ENCODE measurements at places on chromosomes 6 and 20.

GRCh38 chr6:20853828-20854227, 319.6 kb downstream of the CDKAL1 start:
- DNase-seq: no peak

DNA sequence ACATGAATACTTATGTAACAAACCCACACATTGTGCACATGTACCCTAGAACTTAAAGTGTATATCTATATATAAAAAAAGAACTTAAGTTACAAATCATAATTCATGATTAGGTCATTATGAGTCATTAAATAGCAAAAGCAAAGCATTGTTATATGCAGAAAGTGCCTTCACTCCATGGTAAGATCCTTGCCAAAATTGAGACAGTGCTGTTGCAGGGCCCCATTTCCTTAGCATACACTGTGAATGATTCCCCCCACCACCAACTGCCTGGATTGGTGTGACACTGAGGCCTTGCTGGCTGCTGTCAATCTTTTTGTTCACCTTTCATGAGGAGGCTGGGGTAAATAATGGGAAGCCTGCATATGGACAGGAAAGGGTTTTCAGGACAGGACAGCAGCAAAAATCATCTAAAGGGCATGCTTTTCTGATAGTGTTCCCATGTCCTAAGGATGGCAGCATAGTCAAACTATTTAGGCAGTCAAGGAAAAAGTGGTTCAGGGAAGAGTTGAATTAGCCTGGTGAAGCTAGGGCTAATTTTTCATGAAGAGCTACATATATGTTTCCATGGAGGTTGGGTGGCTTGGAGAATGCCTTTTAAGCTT, 188.2 kb upstream of the ASCC3 start:
- no peak for DNase-seq

GRCh38 chr6:44925100-44925739, 402.9 kb upstream of the RUNX2 start:
- DNase-seq: no peak

GRCh38 chr20:35791821-35792220, 20.0 kb downstream of the PHF20 start:
- DNase-seq: no peak

GRCh38 chr6:133309579-133309978, 68.4 kb downstream of the EYA4 start:
- no peak for DNase-seq

- no peak for DNase-seq
Observed at GRCh38 chr6:34922177-34922663, 33.2 kb downstream of the ANKS1A start.

GRCh38 chr20:32516583-32517517, 68.3 kb downstream of the NOL4L start:
- no peak for DNase-seq

DNA sequence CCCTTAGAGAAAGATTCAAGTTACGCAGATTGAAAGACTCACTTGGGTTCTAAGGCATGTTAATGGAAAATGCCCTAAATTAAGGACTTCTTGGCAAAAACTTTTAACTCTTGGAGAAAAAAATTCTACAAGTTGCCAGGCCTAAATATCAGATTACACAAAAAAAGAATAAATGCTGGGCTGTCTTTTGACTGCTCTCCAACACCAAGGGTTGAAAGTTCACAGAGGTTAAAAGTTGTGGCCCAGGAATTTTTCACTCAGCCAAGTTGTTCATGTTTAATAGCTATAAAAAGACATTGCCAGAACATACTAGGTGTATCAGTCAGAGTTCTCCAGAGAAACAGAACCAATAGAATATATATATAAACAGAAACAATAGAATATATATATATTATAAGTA, 268.4 kb upstream of the PRND start:
- no peak for DNase-seq

GRCh38 chr6:116118608-116119007, 7.3 kb downstream of the COL10A1 start:
- no peak for DNase-seq

GRCh38 chr20:9989066-9989724, 45.6 kb upstream of the ANKEF1 start:
- no peak for DNase-seq

GRCh38 chr20:276620-277495, 13.7 kb downstream of the C20orf96 start:
- no peak for DNase-seq

- DNase-seq: no peak
Observed at GRCh38 chr20:48528346-48528745, 299.5 kb downstream of the PREX1 start.

DNA sequence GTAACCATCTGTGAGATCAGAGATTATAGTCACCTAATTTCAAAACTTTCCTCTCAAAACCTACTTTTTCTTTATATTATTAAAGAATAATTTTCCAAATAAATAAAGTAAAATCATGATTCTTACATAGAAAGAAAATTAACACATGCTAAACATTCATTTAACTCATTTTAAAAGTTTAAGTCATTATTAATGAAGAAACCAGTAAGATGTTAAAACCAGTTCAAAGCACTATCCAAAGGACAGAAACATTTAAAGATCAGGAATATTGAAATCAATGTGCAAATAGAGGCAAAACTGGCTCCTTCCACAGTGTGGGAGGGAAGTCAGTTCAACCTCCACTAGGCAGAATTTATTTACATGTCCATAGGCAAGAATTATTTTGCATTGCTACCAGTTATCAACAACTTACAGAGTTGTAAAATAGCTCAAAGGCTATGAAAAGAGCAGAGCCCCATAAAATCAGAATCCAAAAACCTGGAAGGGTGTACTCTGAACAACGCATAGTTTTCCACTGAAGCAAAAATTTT, 146.9 kb downstream of the KHDC1L start:
- no peak for DNase-seq

GRCh38 chr6:79538106-79538971, 1.1 kb upstream of the LCA5 start:
- no peak for DNase-seq

DNA sequence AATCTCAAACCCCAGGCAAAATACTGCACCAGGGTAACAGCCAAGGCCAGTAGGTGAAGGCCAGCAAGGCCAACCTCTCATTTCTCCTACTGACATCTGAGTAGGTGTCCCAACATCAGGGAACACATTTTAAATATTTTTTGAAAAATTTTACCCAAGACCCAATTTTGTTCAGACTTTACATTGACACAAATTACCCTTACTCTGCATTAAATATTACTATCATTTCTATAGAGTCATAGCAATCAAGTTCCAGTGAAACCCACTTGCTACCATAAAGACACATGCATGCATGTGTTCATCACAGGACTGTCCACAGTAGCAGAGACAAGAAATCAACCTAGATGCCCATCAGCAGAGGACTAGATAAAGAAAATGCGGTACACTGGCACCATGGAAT, 99.9 kb downstream of the NRN1 start:
- DNase-seq: no peak

GRCh38 chr6:13851330-13851729, 37.0 kb upstream of the MCUR1 start:
- no peak for DNase-seq

DNA sequence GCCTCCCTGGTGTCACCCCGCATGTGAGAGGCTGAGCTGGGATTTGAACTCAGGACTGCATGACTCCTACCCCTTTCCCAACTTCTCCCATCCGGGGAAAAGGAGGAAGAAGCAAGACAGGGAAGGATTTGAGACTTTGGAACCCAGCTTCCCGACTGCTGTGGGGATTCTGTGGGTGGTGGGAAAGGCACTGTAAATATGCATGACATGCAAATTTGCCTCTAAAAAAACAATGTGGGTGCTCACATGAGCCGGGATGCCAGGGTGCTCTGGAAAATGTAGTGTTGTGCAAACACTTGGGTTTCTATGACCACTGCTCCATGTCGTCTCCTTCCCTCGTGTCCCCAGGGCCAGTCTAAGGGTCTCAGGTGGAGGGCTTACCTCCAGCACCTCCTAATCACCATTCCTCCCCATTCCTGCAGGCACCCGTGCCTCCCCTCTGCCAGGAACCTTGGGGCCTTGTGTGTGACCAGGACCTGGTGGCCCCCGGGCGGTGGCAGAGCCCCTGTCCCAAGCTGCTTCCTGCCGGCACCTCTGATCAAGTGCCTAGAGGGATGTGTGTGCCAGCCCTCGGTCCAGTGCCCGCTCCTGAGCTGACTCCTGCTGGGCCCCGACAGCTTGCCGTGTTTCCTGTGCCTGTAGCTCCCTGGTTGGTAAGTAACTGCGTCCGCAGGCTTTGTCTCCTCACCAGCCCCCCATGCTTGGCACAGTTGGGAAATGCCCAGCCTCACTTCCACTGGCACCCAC, 60.7 kb downstream of the DLGAP4 start:
- DNase-seq: no peak

GRCh38 chr6:157558049-157558448, 177.1 kb downstream of the ZDHHC14 start:
- DNase-seq: no peak

DNA sequence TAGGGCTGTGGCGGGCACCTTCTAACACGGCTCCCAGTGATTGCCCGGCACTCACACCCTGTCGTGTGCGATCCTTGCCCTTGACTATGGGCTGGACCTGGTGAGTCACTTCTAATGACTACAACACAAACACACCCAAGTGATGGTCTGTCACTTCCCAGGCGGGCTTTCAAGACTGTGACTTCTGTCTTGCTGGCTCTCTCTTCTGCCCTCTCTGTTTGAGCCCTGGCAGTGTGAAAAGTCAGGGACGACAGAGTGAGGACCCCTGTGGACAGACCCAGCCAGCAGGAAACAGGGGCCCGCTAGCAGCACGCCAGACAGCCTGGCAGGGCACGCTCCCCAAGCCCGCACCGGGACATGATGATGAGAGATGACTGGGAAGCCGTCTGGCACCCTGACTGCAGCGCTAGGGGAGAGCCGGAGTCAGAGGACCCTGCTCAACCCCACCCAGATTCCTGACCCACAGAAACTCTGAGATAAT, 43.0 kb downstream of the KIF16B start:
- DNase-seq: no peak

GRCh38 chr20:14916360-14916920, 579.0 kb upstream of the FLRT3 start:
- DNase-seq: no peak

DNA sequence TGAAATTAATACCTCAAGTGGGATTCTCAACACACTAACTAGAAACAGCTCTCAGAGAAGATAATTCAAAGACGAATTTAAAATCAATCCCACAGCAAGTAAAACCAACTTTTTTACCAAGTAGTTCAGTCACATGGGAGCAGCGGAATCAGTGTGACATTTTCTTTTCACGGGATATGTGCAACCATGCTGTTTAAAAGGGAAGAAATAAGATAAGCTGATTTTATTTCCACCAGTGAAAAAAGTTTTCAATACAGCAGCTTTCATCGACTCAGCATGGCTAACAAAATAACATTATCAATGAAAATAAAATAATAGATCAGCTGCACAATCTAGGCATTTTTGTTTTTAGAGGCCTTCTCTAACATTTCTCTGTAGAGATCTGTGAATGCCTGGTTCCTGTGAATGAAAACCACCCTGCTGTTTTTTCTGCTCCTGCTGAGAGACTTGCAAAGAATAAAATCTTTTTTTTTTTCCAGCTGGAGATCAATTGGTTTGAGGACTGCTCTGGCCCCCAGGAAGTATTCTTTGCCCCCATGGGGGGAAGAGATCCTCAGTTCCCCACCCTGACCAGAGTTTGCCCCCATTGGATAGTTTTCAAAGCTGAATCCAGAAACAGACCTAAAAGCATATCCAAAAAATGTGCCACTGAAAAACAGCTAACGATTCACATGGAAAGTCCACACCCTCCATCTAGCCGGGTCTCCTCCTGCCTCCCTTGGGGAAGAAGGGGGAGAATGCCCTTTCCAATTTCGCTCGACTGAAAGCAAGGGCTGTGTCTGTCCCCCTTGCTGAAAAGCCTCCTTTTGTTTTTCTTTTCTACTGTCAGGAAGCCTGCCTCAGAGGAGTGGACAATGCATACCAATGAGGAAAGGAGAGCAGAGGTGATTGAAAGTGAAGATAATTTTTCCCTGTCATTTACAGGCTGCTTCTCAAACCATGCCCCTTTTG, 317.6 kb downstream of the PRKN start:
- DNase-seq: no peak

DNA sequence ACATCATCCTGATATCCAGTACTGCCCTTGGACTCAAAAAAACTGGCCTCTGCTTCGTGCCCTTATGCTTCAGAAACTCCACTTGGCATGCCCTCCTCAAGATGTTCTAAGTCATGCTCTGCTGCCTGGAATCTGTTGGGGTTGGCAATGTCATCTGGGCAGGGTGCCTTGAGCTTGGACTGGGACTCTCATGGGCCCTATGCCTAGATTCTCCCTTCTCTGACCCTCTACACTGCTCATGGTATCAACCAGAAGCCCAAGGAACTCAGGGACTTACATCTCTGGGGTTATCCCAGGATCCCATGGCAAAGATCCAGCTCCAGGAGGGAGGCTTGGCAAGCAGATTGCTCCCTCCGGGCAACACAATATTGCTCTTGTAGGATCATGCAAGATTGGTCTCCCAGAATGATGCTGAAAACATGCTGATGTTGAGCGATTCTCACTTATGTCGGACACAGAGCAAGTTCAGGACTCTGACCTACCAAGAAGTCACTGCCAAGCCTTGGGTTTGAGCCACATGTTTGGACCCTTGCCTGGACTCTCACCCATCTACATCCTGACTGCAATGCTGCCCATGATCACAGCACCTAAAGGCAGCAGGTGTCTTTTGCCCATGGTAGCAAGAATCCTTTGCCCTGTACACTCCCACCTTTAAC, 88.8 kb downstream of the ADAT2 start:
- DNase-seq: no peak

- no peak for DNase-seq
Observed at GRCh38 chr6:56890066-56890465, 64.8 kb upstream of the BEND6 start.

DNA sequence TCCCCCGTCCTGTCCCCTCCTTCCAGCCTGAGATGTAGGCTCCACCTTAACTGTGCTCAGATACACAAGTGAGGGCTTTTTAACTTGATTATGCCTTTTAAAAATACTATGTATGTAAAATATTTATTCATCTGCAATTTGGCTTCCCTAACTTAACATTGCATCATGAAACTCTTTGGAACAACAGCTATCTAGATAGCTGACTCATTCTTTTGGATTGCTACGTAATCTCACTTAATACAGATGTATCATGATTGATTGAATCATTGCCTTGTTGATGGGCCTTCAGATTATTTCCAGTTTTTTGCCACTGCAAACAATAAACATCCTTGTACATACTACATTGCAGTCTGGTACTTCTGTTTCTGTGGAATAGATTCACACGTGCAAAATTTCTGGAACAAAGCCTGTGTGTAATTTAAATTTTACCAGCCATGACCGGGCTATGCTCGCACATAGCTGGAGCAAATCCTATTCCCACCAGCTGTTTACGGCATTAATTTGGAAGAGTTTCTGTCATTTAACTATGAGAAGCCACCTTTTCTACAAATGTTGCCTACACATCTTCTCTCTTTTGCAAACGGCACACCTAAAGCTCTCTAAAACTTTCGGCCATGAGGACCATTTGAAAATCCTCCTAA, 6.5 kb downstream of the PRND start:
- DNase-seq: no peak

DNA sequence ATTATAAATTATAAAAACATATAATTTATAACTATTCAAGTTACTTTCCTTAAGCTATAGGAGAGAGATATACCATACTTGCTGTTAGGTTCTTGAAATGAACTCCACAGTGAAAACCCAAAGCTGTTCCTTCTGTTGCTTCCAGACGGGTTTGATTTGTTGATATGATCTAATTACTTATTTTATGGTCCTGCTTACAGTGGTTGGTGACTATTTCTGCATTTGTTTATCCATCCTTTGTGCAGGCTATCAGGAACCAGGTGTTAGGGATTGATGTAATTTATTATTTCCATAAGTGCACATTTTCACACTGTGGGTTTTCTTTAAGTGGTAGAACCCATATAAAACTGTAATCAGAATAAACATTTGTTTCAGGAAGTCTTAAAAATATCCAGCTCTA, 167.1 kb downstream of the KIF6 start:
- DNase-seq: no peak
